Activated T-helper 9 cell treated with anti-CD3 and anti-CD28 coated beads, Interleukin-2, amount 50 U/mL, for 16 hours (primary cell): ENCODE measurements at places on chromosomes 3 and 15.

DNA sequence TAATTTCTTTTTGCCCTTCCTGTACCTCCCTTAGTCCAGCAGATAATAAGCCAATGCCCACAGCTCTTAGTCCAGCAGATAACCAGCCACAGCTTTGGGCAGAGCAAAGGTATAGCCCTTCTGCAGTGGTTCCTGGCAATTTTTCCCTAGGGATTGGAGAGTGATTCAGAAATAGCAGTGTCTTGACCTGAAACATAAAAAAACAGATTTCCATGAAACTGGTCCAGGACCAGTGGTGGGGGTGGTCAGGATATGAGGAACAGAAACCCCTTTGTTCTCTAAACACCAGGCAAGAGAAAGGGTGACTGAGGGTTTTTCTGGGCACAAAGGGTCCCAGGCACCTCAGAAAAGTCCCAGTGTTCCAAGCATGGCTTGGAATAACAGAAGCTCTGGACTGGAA lies 103.4 kb downstream of the ARRDC4 start:
- no peak for DNase-seq

DNA sequence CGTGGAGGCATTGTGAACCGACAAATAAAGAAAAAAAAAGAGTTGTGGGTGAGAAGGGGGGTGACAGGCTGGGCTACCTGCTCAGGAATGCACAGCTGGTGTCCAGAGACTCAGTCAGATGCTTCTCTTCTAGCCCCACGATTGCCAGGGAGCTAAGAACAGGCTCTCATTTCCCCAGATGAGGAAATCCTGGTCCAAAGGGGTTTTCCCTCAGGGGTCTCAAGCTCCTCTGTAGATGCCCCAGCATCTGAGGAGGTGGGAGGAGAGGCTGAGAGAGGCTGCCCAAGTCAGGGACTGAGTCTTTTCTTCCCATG lies 35.5 kb downstream of the BNC1 start:
- no peak for DNase-seq

GRCh38 chr3:100761211-100761942 lies 52.1 kb downstream of the TFG start:
- no peak for DNase-seq

DNA sequence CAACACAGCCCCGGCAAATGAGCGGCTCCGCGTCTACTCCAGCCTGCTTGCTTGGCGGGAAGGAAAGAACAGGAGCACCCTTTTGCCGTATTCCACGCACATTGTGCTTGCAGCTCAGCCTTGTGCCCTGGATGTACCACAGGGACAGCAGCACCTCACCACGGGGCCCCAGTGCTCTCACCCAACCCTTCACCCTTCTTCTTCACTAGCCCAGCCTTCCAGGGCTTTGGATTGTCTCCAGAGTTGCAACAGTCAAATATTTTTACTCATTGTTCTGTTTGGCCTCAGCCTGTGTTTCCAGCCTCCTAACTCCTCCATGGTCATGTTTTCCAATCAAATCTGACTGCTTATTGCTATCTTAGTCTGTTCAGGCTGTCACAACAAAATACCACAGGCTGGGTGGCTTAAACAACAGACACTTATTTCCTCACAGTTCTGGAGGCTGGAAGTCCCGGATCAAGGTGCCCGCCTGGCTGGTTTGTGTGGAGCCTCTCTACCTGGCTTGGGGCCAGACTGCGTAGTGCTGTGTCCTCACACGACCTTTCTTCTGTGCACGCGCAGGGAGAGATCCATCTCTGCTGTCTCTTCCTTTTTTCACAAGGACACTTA lies 79.2 kb upstream of the ABHD17C start:
- DNase-seq: no peak
